ENCODE measurements at places on chromosomes 5 and 9.

GRCh38 chr9:86513429-86513828 lies 159.2 kb upstream of the TUT7 start:
- no peak for DNase-seq

DNA sequence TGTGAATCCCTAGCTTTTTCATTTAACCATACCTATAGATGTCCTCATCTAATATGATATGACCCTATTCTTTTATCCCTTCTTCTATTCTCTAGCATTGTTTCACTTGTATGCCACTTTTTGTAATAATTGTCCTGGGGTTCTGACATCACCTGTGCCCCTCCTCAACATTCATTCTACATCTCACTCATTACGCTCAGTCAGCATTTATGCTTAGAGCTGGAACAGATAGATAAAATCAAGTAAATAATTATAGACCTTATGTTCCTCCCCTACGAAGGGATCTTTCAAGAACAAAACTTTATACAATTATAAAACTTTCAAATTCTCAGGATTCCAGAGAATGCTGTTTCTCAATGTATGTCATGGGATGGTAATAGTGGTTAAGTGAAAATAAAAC lies 18.0 kb downstream of the GABRA6 start:
- no peak for DNase-seq

DNA sequence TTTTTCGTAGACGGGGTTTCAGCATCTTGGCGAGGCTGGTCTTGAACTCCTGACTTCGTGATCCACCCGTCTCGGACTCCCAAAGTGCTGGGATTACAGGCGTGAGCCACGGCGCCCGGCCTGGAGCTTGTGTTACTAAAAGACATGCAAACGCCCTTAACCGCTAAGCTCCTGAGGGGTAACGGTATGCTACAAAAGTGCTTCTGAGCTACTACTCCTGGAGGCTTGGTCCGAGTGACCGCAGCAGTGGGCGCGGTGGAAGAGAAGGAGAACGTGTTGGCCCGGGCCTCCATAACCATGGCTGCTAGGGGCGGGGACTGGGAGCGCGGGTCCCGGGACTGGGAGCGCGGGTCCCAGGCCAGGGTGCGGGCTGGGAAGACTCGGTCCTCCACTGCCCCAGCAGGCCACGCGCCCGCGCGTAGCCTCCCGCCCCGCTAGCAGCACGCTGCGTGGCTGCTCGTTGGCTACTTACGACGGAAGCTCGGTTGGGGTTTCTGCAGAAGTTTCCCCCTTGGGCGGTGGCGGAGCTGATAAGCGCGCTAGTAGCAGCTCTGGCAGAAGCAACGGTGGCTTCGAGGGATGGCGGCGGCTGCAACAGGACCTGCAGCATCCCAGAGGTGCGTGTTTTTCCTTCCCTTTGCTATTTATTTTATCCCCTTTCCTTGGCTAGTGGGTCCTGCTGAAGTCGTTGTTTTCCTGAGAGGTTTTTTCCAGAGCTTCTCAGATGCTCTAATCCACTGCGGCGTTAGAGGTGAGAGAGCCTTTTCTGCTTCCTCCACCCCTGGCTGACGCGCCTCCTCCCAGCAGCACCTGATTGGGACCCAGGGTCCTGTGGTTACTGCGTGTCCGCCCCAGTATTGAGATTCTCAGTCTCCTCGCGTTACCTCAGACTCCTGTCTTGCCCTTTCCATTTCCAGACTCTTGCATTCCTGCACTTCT lies 69.2 kb upstream of the CCDC180 start:
- DNase-seq, result peak; percentile 24

GRCh38 chr9:70678153-70678552 lies 263.7 kb upstream of the KLF9 start:
- no peak for DNase-seq

DNA sequence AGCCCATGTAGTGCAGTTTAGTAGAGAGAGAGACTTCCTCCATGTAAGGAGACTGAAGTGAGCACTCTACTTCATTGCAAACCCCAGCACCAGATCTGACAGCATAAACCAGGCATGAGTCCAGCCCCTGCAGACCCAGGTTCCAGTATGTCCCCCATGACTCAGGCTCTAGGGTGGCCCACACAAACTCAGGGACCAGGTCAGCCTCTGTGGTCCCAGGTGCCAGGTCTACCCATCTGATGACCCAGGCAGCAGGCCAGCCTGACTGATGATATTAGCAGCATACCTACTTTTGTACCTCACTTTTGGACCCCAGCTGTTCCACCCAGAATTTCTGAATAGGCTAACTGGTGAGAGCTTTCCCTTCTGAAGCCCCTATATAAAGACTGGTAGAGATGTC lies 647.8 kb downstream of the ANXA1 start:
- DNase-seq, result no peak

- DNase-seq, result no peak
Measured at GRCh38 chr5:52810426-52810825, 22.7 kb downstream of the ITGA1 start.

DNA sequence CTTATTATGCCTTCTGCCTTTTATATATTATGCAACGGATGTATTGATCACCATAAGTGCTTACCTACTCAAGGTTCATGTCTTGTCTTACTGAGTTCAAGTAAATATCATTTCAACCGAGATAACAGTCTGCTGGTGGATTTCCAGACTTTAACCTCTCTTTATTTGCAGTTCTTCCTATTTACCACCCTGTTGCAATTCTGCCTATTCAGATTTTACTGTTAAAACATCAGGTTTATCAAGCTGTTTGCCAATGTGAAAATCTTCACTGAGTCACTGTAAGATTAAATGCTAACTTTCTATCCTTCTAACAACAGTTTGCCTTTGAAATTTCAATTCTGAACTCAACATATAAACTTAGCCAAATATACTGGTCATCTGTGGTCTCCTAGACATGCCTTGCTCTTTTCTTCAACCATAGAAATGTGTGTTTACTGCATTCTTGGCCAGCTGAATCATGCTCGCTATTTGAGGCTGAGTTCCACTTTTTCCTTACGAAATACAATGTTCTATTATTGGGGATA lies 471.7 kb upstream of the RORB start:
- DNase-seq, result no peak

GRCh38 chr9:34506623-34507022 lies 16.2 kb downstream of the ENHO start:
- no peak for DNase-seq

GRCh38 chr5:151487544-151487943 lies 40.1 kb downstream of the SLC36A1 start:
- DNase-seq, result no peak

GRCh38 chr5:129945028-129945427 lies 40.8 kb downstream of the CHSY3 start:
- DNase-seq, result no peak

DNA sequence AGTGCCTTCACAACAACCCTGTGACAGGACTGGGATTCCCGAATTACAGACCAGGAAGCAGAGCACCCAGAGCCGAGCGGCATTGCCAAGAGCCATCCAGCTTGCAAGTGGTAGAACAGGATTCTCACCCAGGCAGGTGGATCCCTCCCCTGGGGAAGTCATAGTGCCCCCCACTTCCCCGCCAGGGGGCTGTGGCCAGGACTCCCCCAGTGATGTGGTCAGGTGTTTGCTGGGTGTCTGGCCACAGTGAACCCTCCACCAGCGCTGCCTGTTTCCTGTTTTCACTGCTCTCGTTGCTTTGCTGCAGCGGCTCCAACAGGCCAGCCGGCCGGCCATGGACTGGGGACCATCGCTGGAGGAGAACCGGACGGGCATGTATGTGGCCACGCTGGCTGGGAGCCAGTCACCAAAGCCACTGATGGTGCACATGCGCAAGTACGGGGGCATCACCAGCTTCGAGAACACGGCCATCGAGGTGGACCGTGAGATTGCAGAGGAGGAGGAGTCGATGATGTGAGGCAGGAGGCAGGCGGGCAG lies 19.3 kb downstream of the SLC6A7 start:
- no peak for DNase-seq

DNA sequence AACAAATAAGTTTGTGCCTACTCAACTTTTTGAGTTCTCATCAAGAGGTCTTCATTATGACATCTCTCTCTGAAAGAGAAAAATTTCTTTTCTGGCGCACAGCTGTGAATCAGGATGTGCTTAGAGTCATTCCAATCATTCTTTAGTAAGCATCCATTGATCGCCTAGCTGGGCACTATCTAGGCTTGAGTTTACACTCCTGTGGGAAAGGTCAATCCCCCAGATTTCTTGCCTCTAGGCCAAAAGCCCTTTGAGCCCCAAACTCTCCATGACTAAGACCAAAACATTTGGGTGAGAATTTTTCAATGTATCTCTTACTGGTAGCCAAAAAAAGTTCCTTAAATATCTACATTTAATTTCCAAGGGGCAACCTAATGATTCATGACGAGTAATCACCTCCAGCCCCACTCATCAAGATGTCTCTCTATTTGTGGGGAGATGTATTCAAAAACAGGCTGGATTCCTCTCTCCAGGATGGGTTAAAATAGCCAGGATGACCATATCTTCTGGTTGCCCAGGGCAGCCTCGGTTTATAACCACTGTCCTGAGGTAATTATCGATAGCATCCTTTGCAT lies 101.7 kb downstream of the GNA14 start:
- DNase-seq, result no peak

GRCh38 chr5:35438288-35438687 lies 179.4 kb upstream of the SPEF2 start:
- DNase-seq, result no peak

DNA sequence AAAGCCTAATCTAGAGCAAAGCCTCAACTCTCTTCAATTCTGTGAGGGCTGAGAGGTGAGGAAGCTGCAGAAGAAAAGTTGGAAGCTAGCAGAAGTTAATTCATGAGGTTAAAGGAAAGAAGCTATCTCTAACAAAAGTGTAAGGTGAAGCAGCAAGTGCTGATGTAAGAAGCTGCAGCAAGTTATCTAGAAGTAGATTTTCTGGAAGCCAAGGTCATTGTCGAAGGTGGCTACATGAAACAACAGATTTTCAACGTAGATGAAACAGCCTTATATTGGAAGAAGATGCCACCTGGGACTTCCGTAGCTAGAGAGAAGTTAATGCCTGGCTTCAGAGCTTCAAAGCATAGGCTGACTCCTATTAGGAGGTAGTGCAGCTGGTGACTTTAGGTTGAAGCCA lies 42.0 kb downstream of the SREK1 start:
- DNase-seq, result no peak

DNA sequence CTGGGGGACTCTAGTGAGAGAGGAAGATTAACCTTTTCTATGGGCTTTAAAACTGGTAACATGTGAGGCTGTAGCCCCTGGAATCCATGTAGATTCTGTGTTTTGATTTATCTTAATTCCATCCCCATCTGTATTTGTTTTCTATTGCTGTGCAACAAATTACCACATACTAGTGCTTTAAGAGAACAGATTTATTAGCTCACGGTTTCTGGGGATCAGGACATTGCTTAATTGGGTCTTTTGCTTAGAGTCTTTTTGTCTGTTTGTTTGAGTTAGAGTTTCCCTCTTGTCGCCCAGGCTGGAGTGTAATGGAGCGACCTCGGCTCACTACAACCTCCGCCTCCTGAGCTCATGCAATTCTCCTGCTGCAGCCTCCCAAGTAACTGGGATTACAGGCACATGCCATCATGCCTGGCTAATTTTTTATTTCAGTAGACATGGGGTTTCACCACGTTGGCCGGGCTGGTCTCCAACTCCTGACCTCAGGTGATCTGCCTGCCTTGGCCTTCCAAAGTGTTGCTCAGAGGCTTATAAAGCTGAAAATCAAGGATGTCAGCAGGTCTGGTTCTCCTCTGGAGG lies 29.9 kb upstream of the GNA14 start:
- no peak for DNase-seq

- no peak for DNase-seq
Measured at GRCh38 chr5:88667496-88668201, 215.3 kb downstream of the MEF2C start.

DNA sequence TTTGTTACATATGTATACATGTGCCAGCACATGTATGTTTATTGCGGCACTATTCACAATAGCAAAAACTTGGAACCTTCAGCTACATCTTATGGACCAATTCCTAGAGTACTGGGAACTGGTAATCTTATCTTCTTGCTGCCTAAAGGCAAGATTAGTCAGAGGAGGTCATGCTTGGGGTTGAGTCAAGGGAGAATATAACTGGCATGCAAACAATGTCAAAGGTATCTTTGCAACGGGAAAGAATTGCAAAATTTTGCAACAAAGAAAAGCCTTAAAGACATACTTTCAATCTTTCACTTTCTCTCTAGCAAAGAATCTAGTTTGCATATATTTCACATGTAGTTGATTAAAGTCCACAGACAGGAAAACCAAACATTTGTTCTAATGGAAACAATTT lies 145.2 kb downstream of the EDIL3 start:
- no peak for DNase-seq

DNA sequence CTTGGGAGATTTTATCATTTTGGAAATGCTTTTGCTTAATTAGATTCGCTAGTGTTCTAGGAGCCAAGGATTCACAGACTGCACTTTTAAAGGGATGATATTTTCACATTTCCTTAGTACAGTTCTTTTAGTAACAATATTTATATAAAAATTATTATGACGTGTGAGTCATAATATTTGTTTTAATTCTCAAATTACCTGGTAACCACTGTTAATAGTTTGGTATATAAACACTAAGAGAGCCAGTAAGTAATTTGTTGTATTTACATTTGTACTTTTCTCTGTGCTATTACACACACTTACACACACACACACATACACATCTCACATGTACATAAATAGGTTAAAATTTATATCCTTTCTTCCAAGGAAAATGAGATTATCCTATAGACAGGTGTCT lies 58.8 kb upstream of the RAD23B start:
- no peak for DNase-seq

GRCh38 chr5:80516826-80517225 lies 28.9 kb downstream of the FAM151B start:
- DNase-seq, result no peak

- DNase-seq, result no peak
Measured at GRCh38 chr5:145362266-145362665, 472.9 kb downstream of the PRELID2 start.

DNA sequence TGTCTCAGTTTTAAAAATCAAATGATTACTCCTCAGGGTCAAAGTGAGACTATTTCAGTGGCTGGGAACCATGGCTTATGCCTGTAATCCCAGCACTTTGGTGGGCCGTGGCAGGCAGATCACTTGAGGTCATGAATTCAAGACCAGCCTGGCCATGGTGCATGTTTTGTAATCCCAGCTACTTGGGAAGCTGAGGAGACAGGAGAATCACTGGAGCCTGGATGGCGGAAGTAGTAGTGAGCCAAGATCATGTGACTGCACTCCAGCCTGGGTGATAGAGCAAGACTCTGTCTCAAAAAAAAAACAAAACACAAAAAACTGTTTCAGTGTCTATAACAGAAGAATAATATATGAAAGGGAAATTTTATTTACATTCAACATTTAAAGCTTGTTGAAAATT lies 182.9 kb downstream of the ARHGEF28 start:
- DNase-seq, result no peak

DNA sequence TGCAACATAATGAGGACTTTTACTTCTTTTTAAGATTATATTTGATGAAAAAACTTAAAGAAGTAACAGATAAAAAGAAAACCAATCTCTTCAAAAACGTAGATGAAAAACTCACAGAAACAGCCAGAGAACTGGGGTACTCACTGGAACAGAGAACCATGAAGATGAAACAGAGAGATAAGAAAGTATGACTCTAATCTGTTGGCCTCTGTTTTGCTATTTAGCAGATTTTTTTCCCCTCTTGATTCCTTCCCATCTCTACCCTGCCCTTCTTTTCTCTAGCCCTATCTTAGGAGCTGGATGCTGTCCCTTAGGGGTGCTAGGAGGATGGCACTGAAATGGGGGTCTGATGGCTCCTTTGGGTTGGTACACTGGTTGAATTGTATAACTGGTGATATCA lies 97.5 kb upstream of the FREM1 start:
- no peak for DNase-seq

GRCh38 chr9:109012009-109012875 lies 1.1 kb downstream of the CTNNAL1 start:
- DNase-seq, result no peak

- no peak for DNase-seq
Measured at GRCh38 chr5:5381310-5381913, 41.1 kb upstream of the ICE1 start.
